HTR-8/SVneo (cell line): ENCODE measurements at places on chromosomes 16 and 17.
A peak's percentile ranks its signal among the peaks of the same experiment; 100 is the strongest.

GRCh38 chr17:29514792-29515191 lies 52.0 kb downstream of the ABHD15 start:
- peak; percentile 15 for DNase-seq

GRCh38 chr16:30184891-30185682 lies 1.7 kb downstream of the CORO1A start:
- DNase-seq, result no peak

DNA sequence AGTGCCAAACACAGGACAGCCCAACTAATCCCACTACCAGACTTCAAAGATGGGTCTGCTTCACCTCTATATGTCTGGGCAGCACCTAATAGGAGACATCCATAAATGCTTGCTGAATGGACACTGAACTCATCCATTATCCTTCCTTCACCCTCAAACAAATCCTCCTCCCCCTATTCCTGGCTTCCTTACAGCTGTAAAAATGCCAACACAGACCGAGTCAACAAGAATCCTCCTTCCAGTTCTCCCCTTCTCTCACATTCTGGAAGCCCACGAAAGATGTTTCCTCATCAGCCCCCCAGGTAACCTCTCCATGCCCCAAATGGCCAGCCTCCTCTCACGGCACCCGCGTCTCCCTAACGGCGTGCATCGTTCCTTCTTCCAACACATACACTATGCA lies 12.3 kb downstream of the PELP1 start:
- no peak for DNase-seq

DNA sequence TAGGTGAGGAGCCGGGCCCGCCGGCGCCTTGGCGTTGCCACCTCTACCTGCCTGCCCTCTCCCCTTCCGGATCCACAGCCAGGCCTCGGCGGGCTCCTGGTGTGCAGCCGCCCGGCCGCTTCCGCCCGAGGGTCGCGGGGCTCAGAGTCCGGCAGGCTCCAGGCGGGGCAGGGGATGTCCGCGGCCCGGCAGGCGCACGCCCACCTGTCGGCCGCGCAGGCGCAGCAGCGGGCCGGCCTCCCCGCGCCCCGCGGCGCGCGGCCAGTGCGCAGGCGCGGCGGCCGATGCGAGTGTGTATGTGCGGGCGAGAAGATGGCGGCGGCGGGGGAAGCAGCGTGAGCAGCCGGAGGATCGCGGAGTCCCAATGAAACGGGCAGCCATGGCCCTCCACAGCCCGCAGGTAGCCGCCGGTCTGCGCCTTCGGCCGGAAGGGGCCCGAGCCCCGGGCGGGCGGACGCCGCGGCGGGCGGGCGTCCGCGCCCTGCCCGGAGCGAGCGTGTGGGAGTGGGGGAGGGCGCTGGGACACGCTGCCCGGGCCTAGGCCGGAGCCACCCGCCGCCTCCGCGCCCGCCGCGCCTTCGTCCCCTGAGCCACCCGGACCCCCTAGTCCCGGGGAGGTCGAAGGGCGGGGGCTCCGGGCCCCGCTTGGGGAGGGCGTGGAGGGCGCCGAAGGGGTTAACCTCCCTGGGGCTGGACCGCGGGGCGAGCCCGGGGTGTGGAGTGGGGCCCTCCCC lies at the start of gene USP10:
Gene USP10 (plus strand): TSS at position 289 of the 734 bp plus-strand sequence. CDS start 91 bp downstream, at position 380.
- DNase-seq, result peak; percentile 98

DNA sequence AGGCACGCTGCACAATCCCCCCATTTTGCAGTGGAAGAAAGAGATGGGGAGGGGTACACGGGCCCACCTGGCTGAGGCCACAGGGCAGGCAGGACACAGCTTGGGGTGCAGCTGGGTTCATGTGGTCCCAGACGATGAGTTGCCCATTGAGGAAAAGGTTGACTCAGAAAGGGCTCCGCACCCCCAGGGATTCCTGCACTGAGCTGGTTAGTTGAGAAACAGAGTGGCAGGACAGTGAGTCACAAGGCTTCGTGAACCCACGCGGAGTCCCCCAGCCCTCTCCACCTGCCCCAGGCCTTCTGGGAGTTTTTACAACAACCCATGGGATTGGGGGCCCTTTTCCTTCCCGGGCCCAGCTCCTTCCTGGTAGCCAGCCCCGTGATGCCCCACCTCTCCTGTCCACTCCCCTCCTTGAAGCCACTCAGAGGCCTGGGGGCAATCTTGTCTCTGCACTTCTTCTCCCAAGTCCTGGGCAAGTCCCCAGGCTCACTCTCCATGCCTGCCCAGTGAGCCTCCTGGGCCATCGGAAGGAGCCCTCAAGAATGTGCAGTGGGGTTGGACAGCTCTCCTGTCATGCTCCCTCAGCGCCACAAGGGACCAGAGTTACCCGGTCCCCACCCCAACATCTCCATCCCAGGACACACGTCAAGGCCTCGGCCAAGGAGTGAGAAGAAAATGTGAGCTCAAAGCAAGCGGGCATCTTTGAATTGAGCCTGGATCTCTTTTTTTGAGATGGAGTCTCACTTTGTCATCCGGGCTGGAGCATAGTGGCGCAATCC lies 251.2 kb downstream of the PARN start:
- no peak for DNase-seq

GRCh38 chr17:50240851-50241250 lies 33.4 kb upstream of the TMEM92 start:
- DNase-seq, result no peak

DNA sequence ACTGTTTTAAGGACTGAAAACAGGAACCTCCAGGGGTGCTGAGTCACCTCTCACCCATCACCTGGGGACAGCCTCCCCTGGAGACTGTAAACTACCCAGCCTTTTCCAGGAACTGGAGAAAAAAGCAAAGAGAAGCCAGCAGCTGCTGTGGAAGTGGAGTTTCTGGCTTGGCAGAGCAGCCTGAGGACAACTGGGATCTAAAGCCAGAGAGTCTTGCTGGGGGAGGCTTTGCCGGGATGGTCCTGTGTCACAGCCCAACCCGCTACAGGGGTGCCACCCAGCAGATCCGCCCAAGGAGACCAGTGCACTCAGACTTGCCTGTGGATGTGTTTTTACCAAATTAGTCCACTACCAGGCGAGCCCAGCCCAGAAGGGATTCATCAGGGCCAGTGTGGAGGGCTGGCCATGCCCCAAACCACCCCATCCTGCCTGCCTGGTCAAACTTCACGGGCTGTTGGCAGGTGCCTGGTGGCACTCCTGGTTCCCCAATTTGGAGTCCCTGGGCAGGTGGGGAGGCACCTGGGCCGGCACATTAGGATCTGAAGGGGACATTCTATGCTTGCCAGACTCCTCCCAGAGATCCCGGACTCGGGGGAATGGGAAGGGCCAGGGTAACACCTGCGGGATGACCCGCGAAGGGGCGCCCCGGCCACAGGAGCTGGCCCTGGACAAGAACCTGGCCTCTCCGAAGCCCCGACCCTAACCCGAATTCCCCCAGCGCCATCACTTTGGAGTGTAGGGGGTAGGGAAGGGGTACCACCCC lies 771 bp downstream of the MSRB1 start:
- no peak for DNase-seq

DNA sequence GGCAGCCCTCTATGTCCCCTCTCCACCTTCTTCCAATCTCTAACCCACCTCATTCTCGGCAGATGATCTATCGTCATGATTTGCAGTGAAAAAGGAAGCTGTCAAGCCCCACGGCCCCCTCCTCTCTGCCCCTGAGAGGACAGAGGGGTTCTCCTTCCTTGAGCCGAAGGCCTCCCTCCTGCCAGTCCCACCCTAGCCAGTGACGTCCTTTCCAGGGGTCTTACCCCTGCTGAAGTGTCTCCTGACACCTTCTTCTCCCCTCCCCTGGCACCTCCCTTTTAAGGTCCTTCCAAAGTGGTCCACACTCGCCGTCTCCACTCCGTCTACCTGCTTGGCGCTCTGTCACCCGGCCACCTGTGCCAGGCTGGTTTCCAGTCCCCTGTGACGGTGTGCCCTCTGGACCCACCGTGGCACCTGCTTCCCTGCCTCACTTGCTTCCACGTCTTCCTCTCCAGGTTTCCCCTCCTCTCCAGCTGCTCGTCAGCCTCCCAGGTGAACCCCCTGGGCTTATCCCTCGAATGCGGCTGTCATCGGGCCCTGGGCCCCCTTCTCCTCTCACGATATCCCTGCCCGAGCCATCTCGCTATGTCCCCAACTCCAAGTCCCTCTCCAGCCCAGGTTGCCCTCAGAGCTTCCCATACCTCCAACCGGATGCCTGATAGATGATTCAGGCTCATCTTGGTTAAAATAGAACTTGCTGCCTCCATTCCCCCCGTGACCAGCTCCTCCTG lies 5.7 kb downstream of the CCDC102A start:
- DNase-seq, result no peak

DNA sequence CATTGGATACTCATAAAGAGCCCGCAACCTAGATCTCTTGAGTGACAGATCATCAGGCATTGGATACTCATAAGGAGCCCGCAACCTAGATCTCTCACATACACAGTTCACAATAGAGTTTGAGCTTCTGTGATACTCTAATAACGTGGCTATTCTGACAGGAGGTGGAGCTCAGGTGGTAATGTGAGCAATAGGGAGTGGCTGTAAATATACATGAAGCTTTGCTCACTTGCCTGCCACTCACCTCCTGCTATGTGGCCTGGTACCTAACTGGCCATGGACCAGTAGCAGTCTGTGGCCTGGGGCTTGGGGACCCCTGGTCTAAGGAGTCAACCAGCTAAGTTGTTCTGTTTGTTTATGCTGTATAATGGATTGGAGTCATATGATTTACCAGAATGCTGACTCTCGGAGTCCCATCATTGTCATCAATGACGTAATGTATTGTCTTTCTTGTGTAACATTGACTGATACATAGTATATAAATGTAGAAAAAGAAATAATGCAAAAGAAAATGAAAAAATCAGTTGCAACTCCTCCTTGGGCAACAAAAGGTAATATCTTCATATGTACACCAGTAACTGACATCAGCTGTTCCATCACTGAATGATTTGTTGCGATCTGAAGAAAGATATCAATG lies 17.5 kb downstream of the ABCA9 start:
- no peak for DNase-seq

DNA sequence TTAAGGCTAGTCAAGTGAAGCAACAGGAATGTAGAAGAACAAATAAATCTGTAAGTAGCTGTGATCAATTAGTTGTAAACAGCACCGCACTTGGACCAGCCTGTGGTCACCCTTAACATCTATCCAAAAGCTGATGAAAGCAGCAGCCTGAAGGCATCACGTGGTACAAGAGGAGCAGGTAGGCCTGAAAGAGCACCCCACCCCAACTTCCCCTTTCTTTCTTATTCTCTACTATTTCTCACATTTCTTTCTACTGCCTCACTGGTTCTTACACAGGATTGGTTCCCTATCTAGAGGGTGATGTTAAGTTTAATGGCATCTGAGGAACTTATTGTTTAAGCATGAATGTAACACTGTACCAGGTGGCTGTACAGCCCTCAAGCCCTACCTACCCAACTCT lies 42.6 kb upstream of the CLEC18B start:
- DNase-seq, result no peak

- no peak for DNase-seq
Measured at GRCh38 chr16:83268169-83268568, 539.6 kb upstream of the HSBP1 start.

DNA sequence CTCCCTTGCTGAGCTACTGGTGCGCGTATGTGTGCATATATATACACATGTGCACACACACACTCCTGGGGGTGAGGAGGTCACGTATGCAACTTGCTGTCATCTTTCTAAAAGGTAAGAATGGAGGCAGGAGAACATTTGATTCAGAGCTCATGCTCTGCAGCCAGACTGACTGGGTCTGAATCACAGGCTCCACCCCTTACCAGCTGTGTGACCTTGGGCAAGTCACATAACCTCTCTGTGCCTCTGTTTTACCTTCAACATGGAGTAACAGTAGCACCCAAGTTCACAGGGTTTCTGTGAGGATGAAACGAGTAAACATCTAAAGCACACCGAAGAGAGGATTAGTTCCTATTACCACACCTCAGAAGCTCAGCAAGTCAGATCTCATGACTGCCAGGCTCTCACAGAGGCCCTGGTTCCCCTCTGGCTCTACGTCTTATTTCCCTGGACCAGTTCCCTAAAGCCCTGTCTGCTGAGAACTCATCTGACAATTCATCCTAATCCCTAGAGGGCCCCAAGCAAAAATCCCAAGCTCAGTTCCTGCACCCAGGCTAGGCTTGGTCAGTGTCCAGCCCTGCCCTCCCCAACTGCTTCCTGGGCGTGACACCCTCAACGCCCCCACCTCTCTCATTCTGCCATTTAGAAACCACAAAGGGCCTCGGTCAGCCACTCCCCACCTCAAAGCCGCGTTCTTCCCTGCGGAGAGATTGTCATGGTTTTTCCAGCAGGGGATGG lies 28.7 kb downstream of the ABR start:
- no peak for DNase-seq

- peak; percentile 83 for DNase-seq
Measured at GRCh38 chr16:70576431-70577255, 53.0 kb downstream of the SF3B3 start.

- no peak for DNase-seq
Measured at GRCh38 chr17:75459590-75460267, 3.3 kb downstream of the TMEM94 start.

GRCh38 chr17:78676412-78677302 lies 99.5 kb upstream of the DNAH17 start:
- no peak for DNase-seq

- no peak for DNase-seq
Measured at GRCh38 chr17:6278376-6278775, 156.5 kb downstream of the AIPL1 start.

- peak; percentile 70 for DNase-seq
Measured at GRCh38 chr16:48444574-48444973, 59.4 kb upstream of the SIAH1 start.

DNA sequence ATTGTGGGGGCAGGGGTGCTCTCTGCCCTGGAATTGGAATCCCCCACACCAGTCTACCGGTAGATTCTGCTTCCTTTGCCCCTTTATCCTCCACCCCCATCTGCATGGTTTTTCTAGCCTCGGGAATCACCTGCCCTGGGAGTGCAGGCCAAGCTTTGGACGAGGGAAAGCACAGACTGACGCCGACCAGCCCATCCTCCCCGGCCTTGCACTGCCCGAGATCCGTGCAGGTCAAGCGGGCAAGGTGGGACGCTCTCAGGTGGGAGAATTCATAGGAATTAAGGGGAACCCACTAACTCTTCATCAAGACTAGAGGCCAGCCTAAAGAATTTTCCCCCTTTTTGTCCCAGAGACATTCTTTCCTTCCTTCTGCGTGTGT lies 9.9 kb upstream of the HOXB13 start:
- DNase-seq, result no peak

GRCh38 chr16:27977966-27978365 lies 85.5 kb downstream of the GSG1L start:
- DNase-seq, result no peak

DNA sequence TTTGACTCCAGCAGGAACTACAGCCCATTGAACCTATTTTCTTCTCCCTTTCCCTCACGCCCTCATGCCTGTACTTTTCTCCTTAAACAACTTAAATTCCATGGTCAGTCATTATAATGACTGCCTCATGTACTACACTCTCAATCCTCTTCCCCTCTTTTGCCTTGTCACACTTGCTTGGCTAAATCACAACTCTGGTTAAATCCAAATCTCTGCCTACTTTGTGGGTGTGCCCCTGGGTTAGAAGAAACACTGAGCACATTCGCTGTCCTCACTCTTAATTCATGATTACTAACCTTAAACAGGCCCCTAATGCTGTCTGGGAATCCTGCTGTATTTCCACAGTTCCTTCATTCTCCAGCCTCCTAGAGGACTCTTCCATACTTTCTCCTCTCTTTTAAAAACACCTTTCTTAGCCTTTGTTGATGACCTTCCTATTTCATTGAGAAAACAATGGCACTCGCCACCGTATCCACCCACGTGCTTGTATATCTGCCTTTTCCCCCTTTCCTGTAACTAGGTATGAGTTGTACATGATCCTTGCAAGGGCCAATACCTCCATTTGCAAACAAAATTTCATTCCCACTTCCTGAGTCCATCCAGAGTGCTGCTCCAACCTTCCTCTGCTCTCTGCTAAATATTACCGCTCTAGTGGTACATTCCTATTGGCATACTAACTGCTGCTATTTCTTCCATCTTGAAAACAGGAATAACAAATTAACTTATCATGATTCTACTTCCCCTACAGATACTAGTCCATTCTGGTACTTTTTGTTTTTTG lies 28.9 kb downstream of the ZNRF1 start:
- no peak for DNase-seq
